ENCODE measurements at places on chromosomes 2 and 18. TPM values are rescaled to one million over a fixed set of nuclear protein-coding genes. Genes with fewer than 3 reads are reported as not detected.

The CDK15 gene
- polyA plus RNA-seq, result 1.2 TPM

The GRB14 gene
- polyA plus RNA-seq, result 44.3 TPM

The IL1RL2 gene
- 0.82 TPM for polyA plus RNA-seq

The MRPL30 gene
- 51.8 TPM for polyA plus RNA-seq

The STPG4 gene
- polyA plus RNA-seq, result not detected

The C2orf68 gene
- polyA plus RNA-seq, result 79.8 TPM

DNA sequence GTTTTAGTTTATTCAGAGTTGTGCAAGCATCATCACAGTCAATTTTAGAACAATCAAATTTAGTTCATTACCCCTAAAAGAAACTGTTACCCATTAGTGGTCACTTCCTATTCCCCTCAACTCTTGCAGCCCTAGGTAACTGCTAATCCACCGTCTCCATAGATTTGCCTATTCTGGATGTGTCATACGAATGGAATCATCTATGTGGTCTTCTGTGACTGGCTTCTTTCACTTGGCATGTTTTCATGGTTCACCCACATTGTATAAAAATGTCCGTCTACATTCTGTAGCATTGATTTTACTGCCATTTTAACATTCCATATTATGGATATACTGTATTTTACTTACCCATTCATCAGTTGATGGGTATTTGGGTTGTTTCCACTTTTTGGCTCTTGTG, 5.3 kb upstream of the CEP68 start:
- no peak for DNase-seq

GRCh38 chr2:121869873-121870272, 114.4 kb downstream of the TSN start:
- no peak for DNase-seq

GRCh38 chr2:38523728-38524437, 78.8 kb downstream of the HNRNPLL start:
- DNase-seq, result no peak

DNA sequence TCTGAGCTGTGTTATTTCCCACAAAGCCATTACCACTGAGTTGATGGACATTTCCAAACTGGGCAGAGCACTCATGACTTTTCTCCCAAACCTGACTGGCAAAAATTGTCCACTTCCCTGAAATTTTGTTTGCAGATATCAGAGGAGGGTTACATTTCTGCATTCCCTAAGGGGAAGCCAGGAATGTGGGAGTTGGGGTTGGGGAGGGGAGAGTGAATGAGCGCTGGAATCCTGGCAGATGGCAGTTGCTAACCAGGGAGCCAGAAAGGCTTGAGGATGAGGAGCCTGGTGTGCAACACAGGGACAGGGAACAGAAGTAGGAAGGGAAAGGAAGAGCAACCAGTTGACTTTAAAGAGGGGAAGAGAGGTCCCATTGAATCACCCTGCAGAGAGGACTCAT, 14.0 kb upstream of the CCNYL1 start:
- DNase-seq, result no peak

- DNase-seq, result no peak
These were observed 35.4 kb downstream of the CACNB4 start for GRCh38 chr2:152063325-152063924.

GRCh38 chr2:8571792-8572499, 109.9 kb upstream of the ID2 start:
- DNase-seq, result no peak

DNA sequence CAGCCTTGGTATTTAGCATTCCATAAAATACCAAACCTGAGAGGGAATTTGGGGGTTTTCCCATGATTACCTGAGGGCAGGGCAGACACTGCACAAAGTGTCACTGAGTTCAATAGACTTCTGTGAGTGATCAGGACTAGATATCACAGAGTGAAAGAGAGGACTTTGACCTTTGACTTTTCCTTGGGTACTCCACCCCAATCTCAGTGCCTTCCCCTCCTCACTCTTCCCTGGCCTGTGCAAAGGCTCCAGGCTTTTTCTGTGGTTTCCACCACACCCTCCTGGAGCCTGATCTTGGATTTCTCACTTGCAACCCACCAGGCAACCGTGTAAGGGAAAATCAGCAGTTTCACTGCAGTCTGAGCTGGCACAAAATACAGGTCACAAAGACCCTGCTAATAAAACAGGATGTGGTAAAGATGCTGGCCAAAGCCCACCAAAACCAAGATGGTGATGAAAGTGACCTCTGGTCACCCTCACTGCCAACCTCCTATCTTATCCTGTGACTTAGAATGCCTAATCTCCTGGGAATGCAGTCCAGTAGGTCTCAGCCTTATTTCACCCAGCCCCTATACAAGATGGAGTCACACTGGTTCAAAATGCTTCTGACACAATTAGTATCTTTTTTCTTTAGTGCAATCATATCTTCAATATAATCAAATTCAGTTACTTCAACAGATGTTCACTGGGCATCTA, 64.0 kb downstream of the BOD1L2 start:
- DNase-seq, result no peak

DNA sequence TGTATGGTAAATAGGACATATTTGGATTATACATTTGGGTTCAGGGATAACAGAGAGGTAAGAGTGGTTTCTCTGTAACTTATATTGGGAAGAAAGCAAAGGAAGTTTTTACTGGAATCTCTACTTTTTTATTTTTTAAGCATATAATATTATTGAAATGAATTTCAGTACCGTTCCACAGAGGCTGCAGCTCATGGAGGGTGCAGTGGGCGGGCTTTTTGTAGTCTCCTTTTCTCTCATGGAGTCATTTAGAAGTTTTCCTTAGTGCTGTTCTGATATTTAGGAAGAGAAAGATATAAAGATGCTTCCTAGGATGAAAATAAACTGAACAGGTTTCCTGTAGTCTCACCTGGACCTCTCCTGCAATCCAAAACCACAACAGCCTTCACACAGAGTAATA, 1153.3 kb upstream of the TMEFF2 start:
- no peak for DNase-seq

- DNase-seq, result no peak
These were observed 1860.6 kb upstream of the PIK3C3 start for GRCh38 chr18:40094441-40094840.

GRCh38 chr18:3254725-3255124, 7.1 kb downstream of the MYL12A start:
- no peak for DNase-seq

- DNase-seq, result no peak
These were observed 728.8 kb upstream of the PIK3C3 start for GRCh38 chr18:41226186-41226585.

- DNase-seq, result no peak
These were observed 22.9 kb downstream of the SH3BP4 start for GRCh38 chr2:234974501-234975385.

All from left renal cortex interstitium (tissue), 4 donors.